ENCODE measurements at places on chromosomes 5 and 9. TPM values are rescaled to one million over a fixed set of nuclear protein-coding genes. Genes with fewer than 3 reads are reported as not detected.

GRCh38 chr5:135578685-135579341 is at the start of gene CXCL14:
CXCL14 (minus strand) TSS chr5:135578991; CDS start chr5:135578778, 213 bp downstream.
- DNase-seq, result no peak
- H3K36me3 ChIP-seq, result no peaks in the 10 kb centered on the region
- H3K27ac ChIP-seq, result peak within 1 kb of the TSS; percentile 46
- H3K27me3 ChIP-seq, result no peaks in the 10 kb centered on the region
- H3K4me3 ChIP-seq, result peak within 1 kb of the TSS; percentile 20
- no peaks in the 10 kb centered on the region for H3K4me1 ChIP-seq

The LCN1 gene
- total RNA-seq, result not detected

The CCDC183 gene
- 0.75 TPM for total RNA-seq

GRCh38 chr5:177446200-177447065 is at the start of gene PRR7:
PRR7 (plus strand) TSS chr5:177446814; CDS start chr5:177455068, 8,254 bp downstream.
- H3K27me3 ChIP-seq, result no peaks in the 10 kb centered on the region
- DNase-seq, result no peak
- H3K4me1 ChIP-seq, result peaks cover 5% of the 10 kb centered on the region
- H3K27ac ChIP-seq, result no peak within 1 kb of the TSS

The SYK gene
- 5.3 TPM for total RNA-seq

DNA sequence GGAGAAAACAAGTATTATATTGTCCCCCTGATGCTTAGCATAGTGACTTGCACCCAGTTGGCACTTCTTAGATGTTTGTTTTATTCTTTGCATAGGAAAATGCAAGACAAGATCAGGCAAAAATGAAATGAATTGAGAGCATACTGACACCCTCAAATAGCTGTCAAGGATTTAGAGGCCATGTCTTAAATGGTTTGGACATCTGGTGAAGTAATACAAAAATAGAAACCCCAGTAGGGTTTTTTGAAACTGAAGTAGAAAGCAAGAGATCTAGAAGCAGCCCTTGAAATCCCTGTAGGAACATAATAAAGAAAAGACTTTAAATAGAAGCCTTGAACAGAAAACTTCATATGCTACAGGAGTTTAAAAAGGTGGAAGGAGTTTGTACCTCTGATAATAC is 174.3 kb downstream of the ANXA1 start:
- H3K36me3 ChIP-seq, result no peaks in the 10 kb centered on the region
- no peaks in the 10 kb centered on the region for H3K4me1 ChIP-seq
- no peak overlapping the region for H3K27ac ChIP-seq
- no peaks in the 10 kb centered on the region for H3K27me3 ChIP-seq

DNA sequence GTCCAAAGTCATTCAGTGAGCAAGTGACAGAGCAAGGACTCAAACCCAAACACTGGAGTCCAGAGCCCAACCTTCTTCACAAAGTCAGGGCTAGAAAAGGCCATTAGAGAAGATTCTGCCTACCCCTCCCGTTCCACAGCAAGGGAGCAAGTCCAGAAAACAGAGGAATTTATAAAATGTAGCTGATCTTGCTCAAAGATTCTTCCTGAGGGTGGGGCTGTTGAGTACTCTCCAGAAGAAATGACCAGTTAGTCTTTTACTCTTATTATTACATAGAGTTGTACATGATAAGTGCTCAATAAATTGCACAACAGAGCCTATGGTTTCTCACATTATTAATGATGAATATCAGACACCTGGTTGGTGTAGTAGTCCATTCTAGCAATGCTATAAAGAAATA is 39.3 kb upstream of the HMHB1 start:
- H3K27me3 ChIP-seq, result no peaks in the 10 kb centered on the region
- H3K4me1 ChIP-seq, result no peaks in the 10 kb centered on the region
- no peaks in the 10 kb centered on the region for H3K36me3 ChIP-seq
- no peak for DNase-seq
- no peak overlapping the region for H3K4me3 ChIP-seq

The SLC25A2 gene
- total RNA-seq, result 0.42 TPM

The NAIP gene
- 15.3 TPM for total RNA-seq
